Endodermal cell (in vitro differentiated cells): ENCODE measurements at places on chromosomes 2 and 18.

DNA sequence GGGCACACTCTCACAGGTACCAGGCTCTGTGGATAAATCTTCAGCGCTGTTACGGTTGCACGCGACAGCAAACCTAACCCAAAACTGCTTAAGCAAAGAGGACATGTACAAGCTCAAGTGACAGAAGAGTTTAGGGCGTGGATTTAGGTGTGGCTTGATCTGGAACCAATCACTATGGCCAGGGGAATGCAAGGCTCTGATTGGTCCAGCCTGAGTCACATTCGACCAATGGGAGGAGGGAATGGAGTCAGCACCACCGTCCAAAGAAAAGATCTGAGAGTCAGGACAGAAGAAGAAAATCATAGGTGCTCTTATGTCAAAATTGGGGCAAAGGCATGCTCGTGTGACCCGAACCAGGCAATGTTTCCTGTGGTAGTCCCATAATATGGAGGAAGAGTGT, 139.0 kb downstream of the TRIM43 start:
- no peaks in the 10 kb centered on the region for H3K27me3 ChIP-seq
- no peak overlapping the region for H3K27ac ChIP-seq
- H3K36me3 ChIP-seq, result no peaks in the 10 kb centered on the region
- DNase-seq, result no peak
- no peak overlapping the region for H3K4me3 ChIP-seq
- no peaks in the 10 kb centered on the region for H3K4me1 ChIP-seq

DNA sequence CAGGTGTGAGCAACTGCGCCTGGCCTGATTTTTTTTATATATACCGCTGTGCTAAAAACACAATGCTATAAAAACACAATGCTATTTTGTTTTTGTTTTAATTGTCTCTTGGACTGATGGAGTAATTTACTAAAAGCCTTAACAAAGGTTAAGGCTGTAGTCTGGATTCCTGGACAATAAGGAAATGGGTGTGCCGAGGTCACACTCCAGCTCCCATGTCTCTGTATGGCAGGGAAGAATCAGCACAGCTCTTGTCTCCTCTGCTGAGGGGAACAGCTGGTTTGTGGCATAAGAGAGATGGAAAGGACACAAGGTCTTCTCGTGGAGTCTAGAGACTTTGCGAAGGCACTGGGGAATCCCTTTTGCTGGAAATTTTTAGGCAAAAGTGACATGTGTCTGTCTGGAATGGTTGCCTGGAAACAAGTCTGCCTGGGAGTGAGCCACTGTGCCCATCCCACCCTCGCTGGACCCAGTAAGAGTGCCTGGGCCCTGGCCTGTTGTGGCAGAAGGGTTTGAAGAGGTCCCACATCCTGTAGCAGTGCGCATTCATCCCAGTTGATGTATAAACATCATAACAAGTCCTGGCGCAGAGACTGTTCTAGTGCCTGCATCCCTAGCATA, 73.1 kb downstream of the MAPK4 start:
- no peaks in the 10 kb centered on the region for H3K4me1 ChIP-seq
- DNase-seq, result no peak
- no peak overlapping the region for H3K27ac ChIP-seq
- H3K36me3 ChIP-seq, result no peaks in the 10 kb centered on the region
- peaks cover 50% of the 10 kb centered on the region for H3K27me3 ChIP-seq

DNA sequence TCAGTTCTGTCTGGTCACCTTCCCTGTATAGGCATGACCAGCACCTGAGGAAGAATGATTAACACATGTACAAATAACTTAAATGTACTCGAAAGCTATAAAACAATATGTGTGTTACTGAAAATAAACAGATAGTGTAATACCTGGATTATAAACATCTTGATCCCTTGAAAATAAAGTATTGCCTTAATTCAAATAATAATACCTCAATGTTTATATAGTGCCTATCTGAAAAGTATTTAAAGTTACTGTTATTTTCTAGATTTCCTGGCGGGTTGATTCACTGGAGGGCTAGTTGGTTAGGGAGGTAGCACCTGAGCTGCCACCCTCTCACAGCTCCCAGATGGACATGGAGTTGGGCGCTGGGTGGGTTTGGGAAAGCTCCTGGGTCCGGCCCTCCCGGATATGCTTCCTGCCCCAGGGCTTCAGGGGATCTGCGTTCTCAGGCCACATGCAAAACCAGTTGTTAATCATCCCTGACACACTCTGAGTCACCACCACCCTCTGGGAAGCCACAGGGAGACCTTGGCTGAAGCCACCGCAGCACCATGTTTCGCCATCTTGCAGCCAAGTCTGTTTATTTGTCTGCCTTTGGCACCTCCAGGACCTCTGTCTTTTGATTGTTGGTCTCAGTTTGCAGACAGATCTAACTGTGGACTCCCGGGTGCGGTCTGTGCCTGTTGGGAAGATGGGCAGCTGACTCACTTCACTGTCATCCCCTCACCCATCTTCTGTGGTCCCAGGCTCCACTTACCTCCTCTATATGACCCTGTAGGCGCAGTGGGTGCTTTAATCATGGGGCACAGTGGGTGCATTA, 35.3 kb downstream of the RAB31 start:
- peaks cover 7% of the 10 kb centered on the region for H3K4me1 ChIP-seq
- DNase-seq, result peak; percentile 87
- no peak overlapping the region for H3K27ac ChIP-seq
- H3K4me3 ChIP-seq, result no peak overlapping the region

- DNase-seq, result peak; percentile 80
- H3K4me1 ChIP-seq, result peaks cover 3% of the 10 kb centered on the region
- H3K4me3 ChIP-seq, result peak within 1 kb of the TSS; percentile 65
Measured at GRCh38 chr18:23662309-23663263, at the start of gene ANKRD29. TSS of gene ANKRD29 (minus strand) at chr18:23662911. CDS start at chr18:23662730, 181 bp downstream.

- no peaks in the 10 kb centered on the region for H3K4me1 ChIP-seq
- peaks cover 41% of the 10 kb centered on the region for H3K36me3 ChIP-seq
- no peak for DNase-seq
- H3K4me3 ChIP-seq, result no peak overlapping the region
Measured at GRCh38 chr2:65232636-65233035, 5.0 kb downstream of the ACTR2 start.

GRCh38 chr18:61891894-61892293, 913 bp downstream of the RNF152 start:
- H3K36me3 ChIP-seq, result peaks cover 58% of the 10 kb centered on the region
- no peak for DNase-seq
- no peaks in the 10 kb centered on the region for H3K27me3 ChIP-seq
- H3K4me1 ChIP-seq, result peaks cover 6% of the 10 kb centered on the region
- peak overlapping the region; percentile 91 for H3K4me3 ChIP-seq

GRCh38 chr2:156340377-156340776, 7.9 kb upstream of the NR4A2 start:
- no peaks in the 10 kb centered on the region for H3K4me1 ChIP-seq
- no peaks in the 10 kb centered on the region for H3K36me3 ChIP-seq
- H3K27me3 ChIP-seq, result no peaks in the 10 kb centered on the region
- DNase-seq, result no peak
- no peak overlapping the region for H3K4me3 ChIP-seq

DNA sequence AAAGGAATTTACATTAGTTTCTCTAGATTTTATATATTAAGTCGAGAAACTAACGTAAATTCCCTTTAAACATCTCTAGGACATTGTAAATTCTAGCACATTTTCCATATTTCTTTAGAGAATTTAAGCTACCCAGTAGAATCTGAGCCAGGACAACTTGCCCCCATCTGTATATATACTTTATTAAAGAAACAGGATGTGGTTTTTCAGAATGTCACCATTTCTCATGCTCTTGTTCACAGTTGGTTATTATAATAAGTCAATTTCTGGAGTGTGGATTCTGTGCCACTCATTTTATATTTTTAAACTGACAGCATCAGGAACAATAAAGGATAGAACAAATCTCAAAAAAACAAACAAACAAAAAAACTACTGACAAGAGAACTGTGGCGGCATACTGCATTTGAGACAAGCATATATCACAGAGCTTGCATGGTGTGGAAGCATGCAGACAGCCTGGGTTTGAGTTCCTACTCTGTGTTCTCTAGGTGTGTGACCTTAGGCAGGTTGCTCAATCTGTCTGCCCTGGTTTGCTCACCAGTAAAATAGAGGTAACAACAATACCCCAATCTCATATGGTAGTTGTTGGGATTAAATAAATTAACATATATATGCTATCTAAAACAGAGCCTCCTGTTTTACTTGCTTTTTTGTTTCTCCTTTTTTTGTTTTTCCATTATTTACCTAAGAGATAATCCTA, 61.4 kb upstream of the DNER start:
- H3K27me3 ChIP-seq, result no peaks in the 10 kb centered on the region
- no peak for DNase-seq
- H3K36me3 ChIP-seq, result peaks cover 93% of the 10 kb centered on the region
- H3K27ac ChIP-seq, result no peak overlapping the region

DNA sequence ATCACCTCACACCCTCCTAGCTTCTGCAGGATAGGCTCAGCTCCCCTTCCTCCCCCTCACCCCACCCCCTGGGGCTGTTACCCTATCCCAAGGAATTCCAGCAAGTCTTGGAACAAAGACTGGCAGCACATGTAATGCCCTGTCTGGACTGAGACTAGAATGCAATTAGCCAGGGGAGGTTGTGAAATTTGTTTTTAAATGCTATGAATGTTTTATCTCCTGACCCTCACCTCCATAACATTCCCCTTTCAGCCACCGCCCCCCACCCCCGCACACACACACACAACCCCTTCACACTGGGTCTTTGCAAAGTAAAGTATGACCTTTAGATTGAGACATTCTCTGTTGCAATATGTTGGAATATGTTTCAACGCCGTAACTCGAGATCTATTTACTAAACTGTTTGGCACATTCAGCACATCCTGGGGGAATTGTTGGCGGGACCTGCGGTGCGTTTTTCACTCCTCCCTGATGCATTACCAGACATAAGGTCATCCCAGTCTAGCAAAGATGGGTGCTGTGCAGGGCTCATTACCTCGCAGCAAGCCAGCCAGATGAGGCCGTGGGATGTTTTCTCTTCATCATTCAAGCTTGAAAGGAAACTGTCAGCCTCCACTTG, 290.7 kb upstream of the SLC14A2 start:
- DNase-seq, result peak; percentile 74
- no peaks in the 10 kb centered on the region for H3K27me3 ChIP-seq
- no peak overlapping the region for H3K4me3 ChIP-seq
- H3K4me1 ChIP-seq, result peaks cover 22% of the 10 kb centered on the region

GRCh38 chr2:148455791-148456190, 188.8 kb upstream of the EPC2 start:
- no peak for DNase-seq
- H3K36me3 ChIP-seq, result no peaks in the 10 kb centered on the region
- no peaks in the 10 kb centered on the region for H3K4me1 ChIP-seq
- no peaks in the 10 kb centered on the region for H3K27me3 ChIP-seq
- H3K4me3 ChIP-seq, result no peak overlapping the region

- no peak overlapping the region for H3K27ac ChIP-seq
- no peaks in the 10 kb centered on the region for H3K36me3 ChIP-seq
- no peaks in the 10 kb centered on the region for H3K27me3 ChIP-seq
- no peaks in the 10 kb centered on the region for H3K4me1 ChIP-seq
- no peak overlapping the region for H3K4me3 ChIP-seq
- no peak for DNase-seq
Measured at GRCh38 chr2:139949242-139949972, 1169.2 kb upstream of the NXPH2 start.

DNA sequence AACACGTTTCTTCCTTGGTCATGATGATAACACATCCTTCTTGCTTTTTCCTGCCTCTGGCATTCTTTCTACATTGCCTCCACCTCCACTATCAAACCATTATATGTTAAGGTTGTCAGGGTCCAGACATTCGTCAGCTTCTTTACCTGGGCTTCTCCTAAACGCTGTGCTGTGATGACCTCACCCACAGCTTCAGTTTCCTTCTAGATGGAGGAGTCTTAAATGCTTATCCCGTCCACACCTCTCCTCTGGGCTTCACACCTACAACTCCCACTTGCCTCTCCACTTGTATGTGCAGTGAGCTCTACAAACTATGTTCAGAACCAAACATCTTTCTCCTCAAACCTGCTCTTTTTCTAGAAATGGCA, 666 bp upstream of the STAT1 start:
- peaks cover 19% of the 10 kb centered on the region for H3K36me3 ChIP-seq
- no peak for DNase-seq
- peak overlapping the region; percentile 50 for H3K27ac ChIP-seq

DNA sequence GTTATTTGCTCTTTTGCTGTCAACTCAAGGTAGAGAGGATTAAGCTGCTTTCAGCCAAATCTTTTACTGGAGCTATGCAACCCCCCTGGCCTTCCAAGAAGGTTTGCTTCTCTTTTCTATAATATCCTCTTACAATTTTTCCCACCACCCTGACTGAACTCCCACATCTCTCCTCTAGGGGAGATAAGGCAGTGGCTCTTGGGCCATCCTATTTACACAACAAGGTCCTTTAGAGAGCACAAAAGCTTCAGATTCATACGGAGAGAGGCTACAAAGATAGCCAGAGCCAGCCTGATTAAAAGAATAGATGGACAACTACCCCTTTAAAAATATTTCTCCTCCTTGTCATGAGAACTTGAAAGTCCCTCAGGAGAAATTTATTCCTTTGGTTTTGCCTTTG, 95.7 kb downstream of the TPGS2 start:
- no peak overlapping the region for H3K27ac ChIP-seq
- no peaks in the 10 kb centered on the region for H3K36me3 ChIP-seq
- H3K27me3 ChIP-seq, result no peaks in the 10 kb centered on the region
- no peaks in the 10 kb centered on the region for H3K4me1 ChIP-seq

GRCh38 chr2:192499476-192499875, 304.7 kb upstream of the TMEFF2 start:
- no peak for DNase-seq
- no peaks in the 10 kb centered on the region for H3K36me3 ChIP-seq
- no peak overlapping the region for H3K27ac ChIP-seq
- H3K27me3 ChIP-seq, result no peaks in the 10 kb centered on the region
- no peak overlapping the region for H3K4me3 ChIP-seq

- H3K4me1 ChIP-seq, result peaks cover 4% of the 10 kb centered on the region
- no peak for DNase-seq
- no peaks in the 10 kb centered on the region for H3K36me3 ChIP-seq
- no peak overlapping the region for H3K27ac ChIP-seq
- no peaks in the 10 kb centered on the region for H3K27me3 ChIP-seq
- no peak overlapping the region for H3K4me3 ChIP-seq
Measured at GRCh38 chr2:36671731-36672130, 24.8 kb upstream of the VIT start.

GRCh38 chr18:76750269-76750668, 72.1 kb upstream of the ZNF236 start:
- no peaks in the 10 kb centered on the region for H3K27me3 ChIP-seq
- no peak overlapping the region for H3K4me3 ChIP-seq
- H3K4me1 ChIP-seq, result no peaks in the 10 kb centered on the region
- no peak overlapping the region for H3K27ac ChIP-seq
- DNase-seq, result no peak
- no peaks in the 10 kb centered on the region for H3K36me3 ChIP-seq

GRCh38 chr2:121558329-121558728, 27.6 kb downstream of the RNU4ATAC start:
- H3K27me3 ChIP-seq, result no peaks in the 10 kb centered on the region
- H3K27ac ChIP-seq, result no peak overlapping the region
- no peak for DNase-seq
- no peaks in the 10 kb centered on the region for H3K4me1 ChIP-seq
- H3K4me3 ChIP-seq, result no peak overlapping the region

DNA sequence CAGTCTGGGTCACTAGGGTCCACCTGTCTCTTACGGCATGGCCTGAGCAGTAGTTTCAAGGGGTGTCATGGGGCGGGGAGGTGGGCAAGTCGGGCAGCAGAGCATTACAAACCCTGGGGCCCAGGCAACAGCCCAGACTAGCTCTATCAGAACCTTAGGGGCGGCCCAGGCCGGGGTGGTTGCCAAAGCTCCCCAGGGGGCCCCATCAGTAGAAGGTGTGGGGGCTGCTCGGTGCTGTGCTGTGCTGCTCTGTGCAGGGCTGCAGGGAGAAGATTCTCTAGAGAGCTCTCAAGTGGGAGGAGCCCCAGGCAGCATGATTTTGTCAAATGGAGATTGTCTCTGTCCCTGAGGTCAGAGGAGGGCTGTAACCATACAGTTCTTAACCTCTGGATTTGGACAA, 36.4 kb upstream of the SLC14A1 start:
- H3K4me3 ChIP-seq, result no peak overlapping the region
- no peaks in the 10 kb centered on the region for H3K36me3 ChIP-seq
- no peak overlapping the region for H3K27ac ChIP-seq
